ENCODE measurements at places on chromosomes 2 and 18.
A peak's percentile ranks its signal among the peaks of the same experiment; 100 is the strongest.

DNA sequence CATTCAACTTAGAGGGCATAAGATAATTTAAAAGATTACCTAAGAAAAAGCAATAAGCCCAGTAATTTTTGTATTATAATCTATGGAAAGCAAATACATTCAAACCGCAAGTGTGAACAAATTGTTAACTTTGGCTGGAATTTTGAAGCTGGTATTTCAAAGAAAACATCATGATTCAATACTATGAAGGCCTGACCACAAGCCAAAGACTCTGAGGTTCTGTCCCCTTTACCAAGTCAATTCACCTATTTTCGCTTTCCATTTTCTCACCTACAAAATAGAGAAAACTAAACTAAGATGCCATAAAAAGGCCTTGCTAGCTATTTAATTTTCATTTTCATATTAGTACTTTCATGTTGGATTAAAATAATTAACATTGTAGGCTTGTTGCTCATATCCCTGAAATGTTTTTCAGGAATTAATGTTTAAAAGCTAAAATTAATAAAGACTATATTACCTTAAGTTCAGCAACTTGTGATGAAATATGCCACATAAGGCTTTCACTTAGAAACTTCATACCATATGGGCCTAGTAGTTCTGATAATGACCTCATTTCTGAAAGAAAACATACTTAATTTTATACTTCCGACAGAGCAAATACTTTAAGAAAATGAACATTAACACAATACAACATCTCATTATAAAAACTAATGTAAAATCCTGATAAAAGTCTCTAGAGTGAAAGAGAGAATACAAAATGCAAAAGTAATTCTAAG, 85.7 kb upstream of the FRZB start:
- no peak for DNase-seq

DNA sequence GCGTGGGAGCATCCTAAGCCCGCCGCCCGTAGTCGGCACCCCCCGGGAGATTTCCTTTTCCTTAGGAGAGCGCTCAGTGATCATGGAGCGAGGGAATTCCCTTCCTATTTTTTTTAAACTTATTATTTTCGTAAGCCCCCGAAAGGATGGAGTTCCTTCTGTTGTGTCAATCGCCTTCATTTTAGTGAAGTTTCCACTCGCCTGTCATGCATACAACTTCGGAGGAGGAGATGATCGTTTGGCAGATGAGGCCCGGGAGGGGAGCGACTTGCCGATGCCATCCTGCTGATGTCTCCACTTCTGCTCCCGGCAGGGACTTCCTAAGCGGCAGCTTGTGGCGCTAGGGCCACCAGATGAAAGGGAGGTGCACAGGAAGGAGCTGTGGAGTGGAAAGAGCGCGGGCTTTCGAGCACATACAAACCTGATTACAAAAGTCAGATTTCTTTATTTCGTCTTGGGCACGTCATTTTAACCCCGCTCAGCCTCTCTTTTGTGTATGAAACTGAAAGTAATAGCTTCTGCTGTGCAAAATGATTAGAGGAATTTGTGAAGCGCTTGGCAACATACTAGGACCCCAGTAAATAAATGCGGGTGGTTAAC, at the start of gene ADGRF3:
Gene ADGRF3, minus strand, starts transcription at position 336 of the 600 bp plus-strand sequence. CDS start 555 bp downstream, outside the sequence.
- peak; percentile 79 for DNase-seq

DNA sequence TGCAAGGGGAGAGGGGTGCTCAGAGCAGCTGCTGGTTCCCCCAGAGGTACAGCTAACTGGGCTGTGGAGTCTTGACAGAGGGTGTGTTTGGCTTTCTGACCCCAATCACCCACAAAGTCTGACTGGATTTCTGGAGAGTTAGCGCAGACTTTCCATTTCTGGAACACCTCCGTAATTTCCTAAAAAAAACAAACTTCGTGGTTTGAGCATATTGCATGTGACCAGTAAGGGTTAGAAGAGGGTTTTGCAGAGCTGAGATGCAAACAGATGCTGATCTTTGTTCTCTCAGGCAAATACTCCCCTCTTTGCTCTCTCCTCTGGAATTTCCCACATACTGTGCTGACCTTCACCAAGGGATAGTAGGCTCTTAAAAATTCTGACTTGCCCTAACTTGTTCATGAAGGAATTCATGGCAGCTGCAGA, 44.5 kb upstream of the TMEM247 start:
- no peak for DNase-seq

DNA sequence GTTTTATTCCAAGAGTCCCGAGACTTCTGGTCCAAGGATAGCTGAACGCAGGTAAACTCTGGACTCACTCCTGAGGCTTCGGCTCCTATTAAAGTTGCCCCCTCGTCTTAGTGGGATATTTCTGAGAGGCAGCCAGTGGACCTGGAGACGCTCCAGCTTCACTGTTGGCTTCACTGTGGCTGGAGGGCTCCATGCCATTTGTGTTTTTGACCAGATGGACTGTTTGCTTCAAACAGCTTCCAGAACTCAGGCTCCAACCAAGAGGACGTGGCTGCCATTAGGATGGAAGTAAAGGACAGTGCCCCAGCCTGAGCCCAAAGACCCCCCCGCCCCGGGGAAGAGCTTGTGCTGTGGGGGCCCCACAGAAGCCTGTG, 94.4 kb upstream of the LDAH start:
- DNase-seq: no peak

- DNase-seq: no peak
These were observed 6.4 kb upstream of the SLC8A1 start for GRCh38 chr2:40458271-40458794.

DNA sequence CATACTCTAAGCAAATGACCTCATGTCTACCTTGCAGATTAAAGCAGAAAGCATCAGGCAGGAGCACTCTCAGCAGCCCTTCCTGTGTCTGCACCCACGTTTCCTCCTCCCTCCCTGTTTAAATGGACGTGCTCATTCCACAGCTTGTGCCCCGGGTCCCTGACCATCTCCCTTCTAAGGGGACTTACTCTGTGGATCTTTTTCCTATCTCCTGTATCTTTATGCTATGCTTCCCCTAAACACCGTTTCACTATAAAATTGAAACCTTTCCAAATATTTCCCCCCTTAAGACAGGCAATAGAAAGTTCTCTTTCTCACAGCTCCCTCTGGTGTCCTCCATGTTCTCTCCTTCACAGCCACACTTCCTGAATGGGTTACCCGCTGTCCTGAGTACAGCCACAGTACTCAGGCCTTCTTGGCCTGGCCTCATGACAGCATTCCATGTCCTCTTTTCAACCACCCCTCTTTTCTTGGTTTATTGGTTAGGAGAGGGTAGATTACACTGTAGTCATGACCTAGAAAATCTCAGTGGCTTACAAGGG, 41.1 kb downstream of the TMEM185B start:
- no peak for DNase-seq

DNA sequence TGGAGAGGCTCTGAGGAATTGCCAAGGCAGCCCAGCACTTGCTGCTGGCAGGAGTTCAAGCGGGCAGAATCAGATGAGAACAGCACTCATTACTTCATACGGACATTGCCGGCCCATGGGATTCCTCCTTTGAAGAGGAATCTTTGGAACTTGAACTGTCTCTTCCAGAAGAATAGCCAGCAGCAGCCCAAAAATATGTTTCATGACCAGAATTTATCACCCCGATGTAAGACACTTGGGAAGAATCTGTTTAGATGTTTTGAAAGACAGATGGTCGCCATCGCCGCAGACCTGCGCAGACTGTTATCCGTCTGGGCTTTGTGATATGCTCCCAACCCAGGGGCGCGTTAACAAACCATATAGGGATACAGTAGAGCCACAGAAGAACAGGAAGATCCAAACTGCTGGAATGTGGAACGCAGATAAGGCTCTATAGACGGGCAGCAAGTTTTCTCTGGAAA, 3.7 kb upstream of the ADI1 start:
- DNase-seq: no peak

- DNase-seq: no peak
These were observed 398.2 kb downstream of the ADCYAP1 start for GRCh38 chr18:1302861-1303260.

- DNase-seq: no peak
These were observed 187.8 kb upstream of the FAM98A start for GRCh38 chr2:33786881-33787280.

GRCh38 chr18:9919564-9920232, 5.9 kb downstream of the VAPA start:
- DNase-seq: no peak

GRCh38 chr2:206020171-206020570, 65.8 kb downstream of the INO80D start:
- DNase-seq: no peak

GRCh38 chr18:74563999-74564398, 29.7 kb downstream of the CNDP1 start:
- no peak for DNase-seq

DNA sequence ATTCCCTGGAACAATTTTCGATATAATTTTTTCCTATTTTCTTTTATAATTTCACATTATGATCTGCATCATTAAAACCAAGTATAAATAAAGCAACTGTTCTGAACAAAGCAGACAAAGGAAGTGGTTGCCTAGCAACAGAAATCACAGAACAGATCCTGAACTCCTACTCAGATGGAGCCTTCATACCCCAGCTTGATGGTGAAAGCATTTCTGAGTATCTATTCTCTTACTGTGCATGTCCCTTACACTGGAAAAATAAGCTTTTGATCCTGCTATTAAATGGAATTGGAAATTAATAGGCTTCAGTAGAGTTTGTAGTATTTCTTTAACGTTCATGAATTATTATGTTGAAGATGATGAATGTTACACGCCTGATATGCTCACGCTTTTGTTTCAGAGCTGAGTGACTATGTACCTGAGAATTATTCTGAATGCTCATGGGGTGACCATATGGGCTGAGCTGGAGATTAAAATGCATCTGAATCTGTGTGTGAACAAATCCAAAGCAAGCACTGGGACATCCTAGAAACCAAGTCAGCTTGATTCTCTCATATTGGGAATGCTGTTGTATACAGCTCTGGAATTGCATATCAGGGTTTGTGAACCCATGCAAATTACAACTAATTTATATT, 254.0 kb downstream of the KCNJ3 start:
- no peak for DNase-seq

DNA sequence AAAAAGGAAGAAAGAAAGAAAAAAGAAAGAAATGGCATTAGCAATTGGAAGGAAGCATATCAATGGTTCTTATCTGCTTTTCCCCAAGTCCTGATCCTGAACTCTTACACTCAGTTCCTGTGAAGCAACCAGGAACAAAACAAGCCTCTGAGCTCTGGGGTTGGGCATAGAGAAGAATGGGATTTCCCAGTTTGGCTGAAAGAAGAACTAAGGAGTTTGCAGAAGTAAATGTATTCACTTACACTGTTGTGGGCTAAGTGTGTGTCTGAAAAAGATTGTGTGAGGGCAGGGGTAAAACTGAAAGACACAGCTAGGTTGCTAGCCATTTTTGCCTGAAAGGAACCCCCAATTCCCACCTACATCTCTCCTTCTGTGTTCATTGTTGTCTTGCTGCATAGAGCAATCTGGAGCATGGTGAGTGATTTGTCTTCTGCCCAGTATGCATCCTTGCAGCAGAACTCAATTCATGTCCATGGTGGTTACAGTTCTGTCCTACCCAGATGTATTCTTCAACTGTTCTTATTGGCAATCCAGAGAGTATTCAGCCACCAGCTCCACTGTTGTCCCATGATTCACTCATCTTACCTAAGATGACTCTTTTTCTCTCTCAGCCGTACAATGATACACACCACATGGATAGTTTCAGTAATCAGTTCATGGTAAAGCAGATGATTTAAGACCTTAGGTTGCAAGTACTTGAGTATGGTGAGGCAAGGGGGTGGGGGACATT, 348.7 kb downstream of the ARHGAP15 start:
- DNase-seq: no peak

DNA sequence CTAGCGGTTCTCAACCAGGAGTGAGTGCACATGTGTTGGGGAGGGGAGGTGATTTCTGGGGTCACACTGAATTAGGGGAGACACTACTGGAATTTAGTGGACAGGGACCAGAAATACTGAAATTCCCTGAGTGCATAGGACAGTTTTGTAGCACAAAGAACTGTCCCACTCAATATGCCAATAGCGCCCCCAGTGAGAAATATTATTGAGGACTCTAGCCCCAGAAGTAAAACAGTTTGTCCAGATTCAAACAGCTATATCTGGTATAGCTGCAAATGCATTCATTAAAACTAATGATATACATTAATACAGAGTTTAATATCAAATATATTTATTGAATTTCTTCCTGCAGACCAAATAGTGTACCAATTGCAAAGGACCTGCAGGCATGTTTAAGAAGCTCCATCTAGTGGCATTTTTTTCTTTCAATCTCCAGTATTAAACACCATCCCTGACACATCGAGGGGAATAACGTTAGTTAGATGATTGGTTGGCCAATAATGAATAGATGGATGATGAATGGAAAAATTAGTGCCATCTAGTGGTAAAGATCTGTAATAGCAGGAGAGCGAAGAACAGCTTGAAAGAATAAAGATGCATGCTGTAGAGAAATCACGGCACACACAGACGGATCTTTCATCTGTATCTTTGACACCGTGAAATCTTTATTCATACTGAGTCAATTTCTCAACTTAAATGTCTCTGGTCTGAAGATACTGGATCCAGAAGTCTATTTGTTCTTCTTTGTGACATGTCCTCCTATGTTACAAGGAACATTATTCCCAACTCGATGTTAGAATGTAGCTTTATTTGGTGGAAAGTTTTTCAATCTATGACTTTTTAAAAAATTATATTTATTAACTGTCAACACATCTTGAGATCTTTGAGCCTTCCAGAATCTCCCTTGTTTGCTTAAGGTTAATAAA, 62.5 kb downstream of the DHRS9 start:
- DNase-seq: peak; percentile 75

DNA sequence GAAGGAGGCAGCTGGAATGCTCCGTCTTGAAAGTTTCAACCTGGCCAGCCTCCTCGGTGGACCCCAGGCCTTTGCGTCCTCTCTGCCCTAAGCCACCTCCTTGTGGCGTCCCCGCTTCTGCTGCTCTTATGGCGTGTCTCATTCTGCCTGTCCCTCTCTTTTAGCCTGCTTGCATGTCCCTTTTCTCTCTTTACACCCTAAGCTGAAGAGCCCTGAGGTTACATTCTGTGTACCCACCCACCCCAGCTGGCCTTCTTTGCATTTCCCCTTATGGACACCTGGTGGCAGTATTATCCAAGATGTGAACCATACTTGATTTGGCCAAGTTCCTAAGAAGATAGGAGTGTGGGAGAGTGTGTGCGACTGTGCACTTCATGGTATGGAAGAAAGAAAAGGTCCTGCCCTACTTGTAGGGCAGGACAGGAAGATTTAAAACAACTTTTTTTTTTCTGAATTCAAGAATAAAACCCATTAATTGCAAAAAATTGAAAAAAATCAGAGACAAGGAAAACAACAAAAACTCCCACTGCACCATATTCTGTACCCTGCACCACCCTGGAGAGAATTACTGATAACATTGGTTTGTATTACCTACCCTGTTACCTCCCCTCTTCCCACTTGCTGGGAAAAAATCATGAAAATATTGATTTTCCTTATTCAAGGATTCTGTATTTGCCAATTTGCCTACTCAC, 77.4 kb downstream of the DYSF start:
- peak; percentile 55 for DNase-seq

DNA sequence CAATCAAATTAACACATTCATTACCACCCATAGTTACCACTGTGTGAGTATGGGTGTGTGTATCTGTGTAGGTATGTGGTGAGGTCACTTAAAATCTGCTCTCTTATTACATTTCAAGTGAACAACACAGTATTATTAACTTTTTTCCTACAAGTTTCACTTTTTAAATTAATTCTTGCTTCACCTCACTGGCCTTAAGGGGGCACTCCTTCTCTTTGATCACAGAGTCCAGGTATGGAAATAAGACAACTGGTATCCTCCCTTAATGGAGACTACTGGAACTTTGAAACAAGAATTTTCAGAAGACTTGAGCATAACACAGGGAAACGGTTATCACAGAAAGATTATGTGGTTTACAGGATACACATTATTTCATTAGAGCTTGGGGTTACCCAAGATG, 255.8 kb downstream of the ASXL3 start:
- DNase-seq: no peak
